ENCODE measurements at places on chromosomes 16 and 17.
A peak's percentile ranks its signal among the peaks of the same experiment; 100 is the strongest.

DNA sequence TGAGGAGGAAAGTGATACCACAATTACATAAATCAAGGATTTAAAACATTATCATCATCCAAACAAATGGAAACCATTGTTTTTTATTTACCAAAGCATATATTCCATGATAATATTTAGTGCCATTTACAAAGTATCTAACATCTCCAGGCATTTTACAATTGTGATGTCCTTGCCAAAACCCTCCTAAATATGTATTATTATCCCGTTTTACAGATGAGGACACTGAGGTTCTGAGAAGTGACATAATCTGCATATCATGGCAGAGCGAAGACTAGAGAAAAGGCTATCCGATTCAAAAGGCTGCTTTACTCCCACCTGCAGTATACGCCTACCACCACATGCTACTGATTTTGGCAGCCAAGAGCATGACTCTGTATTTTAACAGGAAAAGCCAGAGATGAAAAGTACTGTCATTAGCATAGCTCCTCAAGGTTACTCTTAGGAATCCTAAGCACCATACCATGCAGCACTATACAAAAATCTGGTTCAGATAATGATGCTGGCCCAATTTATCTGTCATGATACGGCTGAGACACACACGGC lies 301.4 kb downstream of the CA10 start:
- no peak for DNase-seq

DNA sequence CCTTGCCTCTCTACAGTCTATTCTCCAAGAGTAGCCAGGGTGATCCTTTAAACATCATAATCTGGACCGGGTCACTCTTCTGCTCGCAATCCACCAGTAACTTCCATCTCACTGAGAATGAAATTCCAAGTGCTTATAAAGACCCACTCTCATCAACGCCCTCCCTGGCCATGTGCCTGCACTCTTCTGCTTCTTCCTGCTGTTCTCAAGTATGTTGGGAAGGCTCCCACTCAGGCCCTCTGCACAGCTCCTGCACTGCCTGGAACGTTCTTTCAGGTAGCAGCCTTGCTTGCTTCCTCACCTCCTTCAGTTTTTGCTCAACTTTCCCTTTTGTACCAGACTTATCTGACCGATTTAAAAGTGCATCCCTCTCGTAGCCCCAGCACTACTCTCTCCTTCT lies 44.4 kb downstream of the BRD7 start:
- DNase-seq: no peak

DNA sequence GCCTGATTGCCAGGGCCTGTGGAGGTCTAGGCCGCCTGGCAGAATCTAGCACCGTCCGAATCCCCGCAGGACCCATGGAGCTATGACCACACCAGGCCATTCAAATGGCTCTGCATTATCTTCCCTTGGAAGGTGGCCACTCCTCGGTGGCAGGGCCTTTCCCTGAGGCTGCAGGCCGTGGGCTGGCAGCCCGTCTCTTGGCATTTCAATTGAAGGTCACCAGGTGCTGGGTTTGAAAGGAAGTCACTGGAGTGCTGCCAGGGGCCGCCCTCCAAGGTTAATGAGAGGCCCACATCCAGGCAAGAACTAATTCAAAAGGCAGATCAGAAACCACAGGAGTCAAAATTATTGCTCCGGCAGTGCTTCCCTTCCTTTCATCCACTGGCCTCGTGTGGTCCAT lies 27.7 kb upstream of the CACNG5 start:
- no peak for DNase-seq

DNA sequence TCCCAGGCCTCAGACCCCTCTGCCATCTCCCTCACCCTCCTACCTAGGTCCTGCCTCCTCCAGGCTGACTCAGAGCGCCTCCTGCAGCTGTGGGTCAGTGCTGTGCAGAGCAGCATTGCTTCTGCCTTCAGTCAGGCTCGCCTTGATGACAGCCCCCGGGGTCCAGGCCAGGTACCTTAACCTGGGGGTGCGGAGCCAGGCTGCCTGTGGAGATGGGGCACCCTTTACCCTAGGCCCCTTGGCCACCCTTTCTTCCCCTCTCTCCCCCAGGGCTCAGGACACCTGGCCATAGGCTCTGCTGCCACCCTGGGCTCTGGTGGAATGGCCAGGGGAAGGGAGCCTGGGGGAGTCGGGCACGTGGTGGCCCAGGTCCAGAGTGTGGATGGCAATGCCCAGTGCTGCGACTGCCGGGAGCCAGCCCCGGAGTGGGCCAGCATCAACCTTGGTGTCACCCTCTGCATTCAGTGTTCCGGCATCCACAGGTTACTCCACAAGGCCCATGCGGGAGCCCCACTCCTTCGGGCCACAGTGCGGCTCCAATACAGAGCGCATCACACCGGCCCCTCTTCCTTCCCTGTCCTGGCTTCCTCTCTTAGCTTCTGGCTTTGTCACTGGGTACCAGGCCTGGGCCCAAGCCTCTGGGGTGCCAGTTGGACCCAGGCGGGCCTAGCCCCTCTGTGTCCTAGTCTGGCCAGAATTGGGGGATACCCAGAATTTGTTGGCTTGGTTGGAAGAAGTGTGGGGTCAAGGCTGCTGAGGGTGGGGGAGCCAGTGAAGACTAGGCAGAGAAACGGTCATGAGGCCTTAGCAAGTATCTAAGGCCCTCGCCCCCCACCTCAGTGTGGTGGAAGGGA lies 5.0 kb upstream of the KCTD11 start:
- no peak for DNase-seq

DNA sequence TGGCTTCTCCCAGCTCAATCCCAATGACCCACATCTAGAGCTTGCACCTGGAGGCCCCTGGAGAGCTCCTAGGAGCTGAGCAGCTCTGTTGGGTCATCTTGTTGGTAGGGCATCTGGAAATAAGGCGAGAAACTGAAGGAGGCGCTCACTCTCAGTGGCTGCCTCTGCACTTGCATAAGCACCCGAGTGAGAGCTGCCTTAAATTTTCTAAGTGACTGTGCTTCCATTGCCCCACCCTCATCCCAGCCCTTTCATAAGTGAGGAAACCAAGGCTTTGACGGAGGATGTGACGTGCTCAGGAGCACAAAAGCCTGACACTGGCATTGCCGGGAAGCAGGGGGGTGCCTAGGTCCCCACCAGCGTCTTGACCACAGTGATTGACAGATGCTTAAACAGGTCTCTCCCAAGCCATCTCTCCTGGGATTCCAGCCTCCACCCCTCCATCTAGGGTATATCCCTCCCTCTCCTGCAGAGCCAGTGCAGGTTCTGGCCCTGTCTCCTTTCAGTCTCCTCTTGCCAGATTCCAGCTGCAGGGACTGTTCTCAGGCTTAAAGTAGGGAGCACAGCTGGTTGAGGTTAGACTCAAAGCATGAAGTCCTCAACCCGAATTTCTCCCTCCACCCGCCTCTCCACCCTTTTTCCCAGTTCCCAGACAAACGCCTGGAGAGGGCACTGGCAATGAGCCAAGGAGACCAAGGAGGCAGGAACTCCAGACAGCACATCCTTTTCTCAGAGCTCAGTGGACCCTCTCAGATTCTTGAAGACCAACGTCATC lies 113.7 kb downstream of the IRX5 start:
- DNase-seq: no peak

DNA sequence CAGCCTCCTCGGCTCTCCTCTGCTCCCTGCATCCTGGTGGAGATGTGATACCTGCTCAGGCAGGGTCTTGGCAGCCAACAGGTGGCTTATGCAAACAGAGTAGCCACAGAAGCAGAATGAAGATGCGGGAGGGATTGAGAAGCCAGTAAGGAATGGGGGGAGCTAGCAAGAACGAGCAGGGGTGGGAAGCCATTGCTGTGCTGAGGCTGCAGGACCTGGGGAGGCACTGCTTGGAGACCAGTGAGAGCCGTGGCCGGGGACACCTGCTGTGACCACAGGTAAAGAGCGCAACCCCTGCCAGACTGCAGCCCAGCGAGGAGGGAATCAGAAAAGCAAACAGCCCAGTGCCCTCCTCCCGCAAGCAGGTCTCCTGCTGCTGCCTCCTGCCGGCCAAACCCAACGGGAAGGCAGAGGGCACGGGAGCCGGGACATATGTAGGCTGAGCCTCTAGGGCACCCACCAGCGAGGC lies 14.7 kb downstream of the AIPL1 start:
- DNase-seq: peak; percentile 47

DNA sequence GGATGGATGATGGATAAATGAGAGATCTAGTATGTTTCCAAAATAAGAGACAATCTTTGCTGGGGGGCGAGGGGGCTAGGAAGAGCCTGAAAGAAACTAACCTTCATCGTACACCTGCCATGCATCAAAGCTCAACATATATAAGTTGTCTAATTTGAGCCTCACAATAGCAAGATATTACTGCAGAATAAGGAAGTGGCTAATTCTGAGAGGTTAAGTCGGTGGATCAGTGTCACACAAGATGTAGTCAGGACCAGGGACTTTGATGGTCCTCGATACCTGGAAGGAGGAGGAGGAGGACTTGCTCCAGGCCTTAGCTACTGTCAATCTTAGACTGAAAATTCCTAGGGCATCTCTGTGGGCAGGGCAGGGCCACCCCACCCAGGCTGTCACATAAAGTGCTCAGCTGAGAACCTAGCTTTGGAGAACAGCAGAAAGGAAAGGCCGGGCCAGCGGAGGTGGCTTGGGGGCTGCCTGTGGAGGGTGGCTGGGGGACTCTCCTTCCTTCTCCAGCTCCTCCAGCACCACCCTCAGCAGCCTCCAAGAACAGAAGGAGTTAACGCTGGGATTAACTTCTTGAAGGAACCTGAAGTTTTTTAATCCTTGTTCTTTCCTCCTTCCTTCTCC lies 460 bp upstream of the SLC13A2 start:
- DNase-seq: no peak

DNA sequence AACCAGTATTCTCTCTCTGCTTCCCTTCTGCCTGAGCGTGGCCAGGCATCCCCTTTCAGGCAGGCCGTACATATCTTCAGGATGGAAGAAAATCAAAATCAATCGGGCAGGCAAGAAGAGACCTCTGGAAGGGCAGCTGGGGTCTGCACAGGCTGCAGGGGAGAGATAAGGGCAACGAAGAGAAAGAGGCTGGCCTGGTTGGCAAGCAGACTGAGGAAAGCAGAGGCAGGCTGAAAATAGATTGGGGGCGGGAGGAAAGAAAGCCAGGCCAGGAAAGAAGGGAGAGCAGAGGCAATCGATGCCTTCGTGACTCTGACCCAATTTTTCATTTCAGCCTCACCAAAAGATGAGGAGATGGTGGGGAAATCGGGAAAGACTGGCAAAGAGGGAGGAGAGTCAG lies 18.1 kb downstream of the PIPOX start:
- no peak for DNase-seq

- peak; percentile 87 for DNase-seq
Observed at GRCh38 chr16:80174416-80174815, 366.4 kb upstream of the DYNLRB2 start.

DNA sequence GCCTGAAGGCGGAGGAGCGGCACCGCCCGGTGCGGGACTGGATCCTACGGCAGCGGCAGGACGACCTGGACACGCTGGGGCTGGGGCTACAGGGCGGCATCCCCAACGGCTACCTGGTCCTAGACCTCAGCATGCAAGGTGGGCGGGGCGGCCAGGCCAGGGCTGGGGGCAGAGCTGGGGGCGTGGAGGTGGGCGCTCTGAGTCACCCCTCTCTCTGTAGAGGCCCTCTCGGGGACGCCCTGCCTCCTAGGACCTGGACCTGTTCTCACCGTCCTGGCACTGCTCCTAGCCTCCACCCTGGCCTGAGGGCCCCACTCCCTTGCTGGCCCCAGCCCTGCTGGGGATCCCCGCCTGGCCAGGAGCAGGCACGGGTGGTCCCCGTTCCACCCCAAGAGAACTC lies 7.9 kb downstream of the MSLN start:
- DNase-seq: no peak

- DNase-seq: no peak
Observed at GRCh38 chr16:57753448-57754353, 18.1 kb downstream of the KATNB1 start.

DNA sequence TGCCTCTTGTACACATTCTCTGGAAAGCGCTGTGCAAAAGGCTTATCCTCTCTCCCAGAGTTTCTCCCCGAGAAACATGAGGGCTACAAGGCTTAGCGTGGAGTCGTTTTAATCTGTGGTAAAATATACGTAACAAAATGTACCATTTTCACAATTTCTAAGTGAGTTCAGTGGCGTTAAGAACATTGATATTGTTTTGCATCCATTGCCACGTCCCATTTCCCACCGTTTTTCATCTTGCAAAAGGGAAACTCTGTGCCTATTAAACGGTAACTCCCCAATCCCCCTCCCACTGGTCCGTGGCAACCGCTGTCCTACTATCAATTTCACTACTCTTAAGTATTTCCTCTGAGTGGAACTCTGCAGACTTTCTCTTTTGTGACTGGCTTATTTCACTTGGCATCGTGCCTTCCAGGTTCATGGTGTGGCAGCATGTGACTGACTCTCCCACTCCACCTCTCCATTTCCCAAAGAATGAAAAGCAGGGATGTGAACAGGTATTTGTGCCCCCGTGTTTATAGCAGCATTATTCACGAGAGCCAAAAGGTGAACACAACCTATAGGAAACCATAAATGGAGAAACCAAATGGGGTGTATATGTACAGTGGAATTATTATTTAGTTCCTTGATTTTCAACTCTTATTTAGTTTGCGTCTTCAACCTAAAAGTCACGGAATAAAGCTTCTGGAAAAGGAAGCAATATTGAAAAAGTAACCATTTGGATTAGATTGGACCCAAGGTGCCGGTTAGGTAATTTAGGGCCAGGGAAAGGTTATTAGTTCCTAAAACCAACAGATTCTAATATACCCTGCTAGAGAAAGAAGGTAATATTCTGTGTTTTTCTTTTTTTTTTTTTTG lies 1.1 kb upstream of the USP32 start:
- DNase-seq: peak; percentile 86

DNA sequence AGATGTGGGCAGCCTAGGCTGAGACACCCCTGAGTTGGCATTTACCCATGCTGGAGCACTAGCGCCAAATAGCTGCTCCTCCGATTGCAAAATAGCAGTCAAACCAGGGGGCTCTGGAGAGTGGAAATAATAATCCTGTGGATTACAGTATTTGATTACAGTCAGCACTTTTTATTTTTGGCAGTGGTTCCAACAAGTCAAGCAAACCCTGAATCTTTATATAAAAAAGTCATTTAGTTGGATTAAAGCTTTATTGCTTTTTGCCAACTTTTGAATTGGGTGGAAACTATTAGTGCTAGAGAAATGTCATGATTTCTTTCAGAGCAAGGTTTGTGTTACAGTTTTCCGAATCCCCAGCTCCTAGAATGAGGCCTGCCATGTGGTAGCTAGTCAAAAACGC lies 99.3 kb upstream of the FAM20A start:
- DNase-seq: no peak

- DNase-seq: no peak
Observed at GRCh38 chr17:57144567-57144966, 59.5 kb downstream of the AKAP1 start.

DNA sequence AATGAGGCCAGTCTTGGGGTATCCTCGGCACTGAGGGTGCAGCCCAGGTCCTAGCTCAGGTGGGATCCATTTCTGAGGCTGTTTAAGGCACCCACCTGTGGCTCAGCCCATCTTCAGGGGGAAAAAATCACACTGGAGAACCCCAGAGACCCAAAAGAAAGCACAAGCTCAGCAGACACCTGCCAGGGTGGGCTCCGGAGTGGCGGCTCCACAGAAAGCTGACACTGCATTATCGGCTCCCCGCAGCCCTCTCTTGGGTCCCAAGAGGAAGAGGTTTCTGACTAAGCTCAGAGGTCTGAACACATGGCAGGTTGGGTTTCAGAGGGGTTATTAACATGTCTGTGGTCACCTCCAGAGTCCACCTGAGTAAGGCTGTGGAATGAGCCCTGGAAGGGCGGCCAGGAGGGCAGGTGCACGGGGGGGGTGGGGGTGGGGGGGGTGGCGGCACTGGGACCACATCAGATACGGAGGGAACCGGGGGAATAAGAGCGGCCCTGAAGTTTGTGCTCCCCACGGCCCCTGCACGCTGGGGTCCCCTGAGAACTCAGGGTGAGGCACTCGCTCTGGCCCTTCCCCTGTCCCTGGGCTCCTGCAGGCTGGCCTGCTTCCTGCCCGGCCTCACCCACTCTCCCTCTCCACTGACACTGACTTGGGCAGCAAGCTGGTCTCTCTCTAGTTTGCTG lies 79.5 kb downstream of the TIMM22 start:
- no peak for DNase-seq

Data from choroid plexus epithelial cell (primary cell).